ENCODE measurements at places on chromosomes 3 and 15. TPM values are rescaled to one million over a fixed set of nuclear protein-coding genes. Genes with fewer than 3 reads are reported as not detected.

CD47 gene
- polyA plus RNA-seq, result 107 TPM

ELL3 gene
- 8.4 TPM for polyA plus RNA-seq

KBTBD8 gene
- polyA plus RNA-seq, result 1.8 TPM

FGF12 gene
- 1.9 TPM for polyA plus RNA-seq

MNS1 gene
- polyA plus RNA-seq, result 12.3 TPM

TMEM207 gene
- polyA plus RNA-seq, result 0.25 TPM

NANOGP8 gene
- not detected for polyA plus RNA-seq

ALDH1L1 gene
- 1.1 TPM for polyA plus RNA-seq

SHC4 gene
- polyA plus RNA-seq, result 0.83 TPM

SLC9C1 gene
- polyA plus RNA-seq, result 1.7 TPM

KIF15 gene
- 43.9 TPM for polyA plus RNA-seq

TMEM40 gene
- 1.5 TPM for polyA plus RNA-seq

TRAT1 gene
- 0.24 TPM for polyA plus RNA-seq

SLCO2A1 gene
- 51.4 TPM for polyA plus RNA-seq

BCHE gene
- polyA plus RNA-seq, result 33.5 TPM

FEZF2 gene
- not detected for polyA plus RNA-seq

PLA2G4E gene
- not detected for polyA plus RNA-seq

PLAAT1 gene
- 0.40 TPM for polyA plus RNA-seq

PRR23A gene
- polyA plus RNA-seq, result not detected

PRKCI gene
- 83.2 TPM for polyA plus RNA-seq

DTWD1 gene
- polyA plus RNA-seq, result 45.9 TPM

AEN gene
- polyA plus RNA-seq, result 5.3 TPM

MESP2 gene
- not detected for polyA plus RNA-seq

CADPS gene
- polyA plus RNA-seq, result 1.6 TPM

SERPINI1 gene
- polyA plus RNA-seq, result 17.1 TPM

MITF gene
- 7.2 TPM for polyA plus RNA-seq

STAB1 gene
- 40.9 TPM for polyA plus RNA-seq

LDHAL6B gene
- 0.10 TPM for polyA plus RNA-seq
